ENCODE measurements at places on chromosomes 5 and 9. TPM values are rescaled to one million over a fixed set of nuclear protein-coding genes. Genes with fewer than 3 reads are reported as not detected.

DNA sequence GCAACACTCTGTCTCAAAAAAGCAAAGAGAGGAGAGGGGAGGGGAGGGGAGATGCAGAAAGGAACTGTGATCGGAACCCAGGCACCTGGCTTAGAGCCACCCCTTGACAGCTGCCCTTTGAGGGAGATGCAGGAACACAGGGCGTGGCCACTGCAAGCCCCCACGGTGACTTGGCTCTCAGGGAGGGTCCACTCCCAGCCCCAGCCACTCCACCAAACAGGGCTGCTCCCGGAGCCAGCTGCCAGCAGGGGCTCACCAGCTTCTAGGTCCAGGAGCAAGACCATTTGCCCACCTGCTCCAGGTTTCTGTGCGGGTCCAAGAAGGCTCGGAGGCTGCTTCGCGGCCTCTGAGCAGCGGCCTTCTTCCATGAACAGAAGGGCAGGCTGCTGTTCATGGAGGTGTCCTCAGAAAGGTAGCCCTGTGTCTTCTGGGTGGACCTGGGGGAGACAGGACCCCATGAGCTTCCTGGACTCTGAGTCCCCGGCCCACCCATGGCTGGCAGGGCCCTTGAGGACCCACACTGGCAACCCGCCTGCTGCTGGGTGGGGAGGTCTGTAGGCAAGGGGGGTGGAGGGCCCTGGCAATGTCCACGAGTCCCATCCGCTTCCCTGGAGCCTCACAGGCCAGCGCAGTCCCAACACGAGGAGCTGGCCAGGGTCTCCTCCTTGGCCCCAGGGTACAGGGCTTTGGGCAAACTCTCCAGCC, 7.9 kb downstream of the C9orf50 start:
- no peak for DNase-seq

DNA sequence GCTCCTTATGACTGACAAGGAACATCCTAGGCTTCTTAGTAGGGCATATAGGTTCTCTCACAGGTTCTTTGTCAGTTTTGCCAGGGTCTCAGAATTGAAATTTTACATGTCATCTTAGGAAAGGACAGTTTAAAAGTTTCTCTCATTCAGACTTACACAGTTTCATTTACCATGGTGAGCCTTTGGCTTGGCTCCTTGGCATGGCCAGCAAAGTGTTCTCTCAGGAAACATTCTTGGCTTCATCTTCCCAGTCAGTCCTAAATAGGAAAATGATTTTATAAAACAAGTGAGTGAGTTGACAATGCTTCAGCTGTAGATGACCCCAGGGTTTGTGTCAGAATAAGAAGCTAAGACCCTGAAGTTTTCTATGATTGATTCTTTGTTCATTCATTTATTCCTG, 191.6 kb downstream of the PCSK5 start:
- DNase-seq, result no peak

NEUROG1 gene
- polyA plus RNA-seq, result not detected

DNA sequence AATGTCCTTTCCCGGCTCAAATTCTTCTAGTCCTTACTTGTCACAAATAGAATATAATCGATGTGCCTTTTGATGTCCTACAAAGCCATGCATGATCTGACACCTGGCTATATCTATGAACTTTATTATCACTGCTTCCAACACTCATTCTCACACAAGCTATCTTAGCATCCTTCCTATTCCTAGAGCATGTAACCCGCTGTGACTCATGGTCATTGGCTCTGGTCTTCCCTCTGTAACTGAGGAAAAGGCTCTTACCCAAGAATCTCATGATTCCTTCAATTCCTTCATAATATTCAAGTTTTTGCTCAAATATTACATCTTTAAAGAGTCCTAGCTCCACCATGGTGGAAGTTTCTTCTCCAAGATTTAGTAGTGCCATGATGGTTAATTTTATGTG, 480.0 kb upstream of the PAPPA start:
- DNase-seq, result no peak

- DNase-seq, result no peak
Measured at GRCh38 chr9:15717290-15717967, 164.6 kb downstream of the CCDC171 start.

DNA sequence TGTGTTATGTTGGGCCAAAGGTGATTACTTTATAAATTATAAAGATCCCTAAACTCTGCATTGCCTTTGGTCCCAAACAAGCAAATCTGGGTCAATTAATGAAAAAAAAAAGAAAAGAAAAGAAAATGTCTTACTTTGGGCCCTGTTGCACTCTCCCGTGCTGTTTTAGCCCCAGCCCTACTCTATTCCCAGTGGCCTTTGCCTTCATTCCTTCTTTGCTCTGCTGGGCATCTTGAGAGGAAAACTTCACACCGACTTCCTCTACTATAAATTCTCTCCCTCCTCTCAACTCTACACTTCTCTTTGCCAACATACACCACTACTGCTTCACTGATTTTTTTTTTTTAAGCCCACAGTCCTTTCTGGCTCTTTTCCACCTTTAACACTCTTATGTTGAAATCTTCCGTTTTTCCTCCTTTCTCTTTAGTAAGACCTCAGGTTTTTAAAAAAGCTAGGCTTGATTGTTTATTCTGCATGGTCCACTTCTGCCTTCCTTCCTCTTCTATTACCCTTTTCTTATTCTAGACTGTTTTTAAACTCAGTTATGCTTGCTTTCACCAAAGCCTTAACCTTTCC, 4.5 kb upstream of the MSMP start:
- DNase-seq, result no peak

DNA sequence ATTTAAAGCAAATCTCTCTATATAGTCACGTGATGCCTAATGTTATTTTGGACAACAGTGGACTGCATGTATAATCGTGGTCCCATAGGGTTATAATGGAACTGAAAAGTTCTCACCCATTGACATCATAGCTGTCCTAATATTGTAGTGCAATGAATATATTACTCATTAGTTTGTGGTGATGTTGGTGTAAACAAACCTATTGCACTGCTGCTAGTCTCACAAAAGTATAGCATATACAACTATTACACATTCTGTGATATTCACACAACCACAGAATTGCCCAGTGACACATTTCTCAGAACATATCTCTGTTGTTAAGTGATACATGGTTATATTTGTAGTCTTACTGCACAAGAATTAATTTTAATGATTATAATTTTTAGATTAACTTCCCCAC, 37.7 kb downstream of the IPO11 start:
- no peak for DNase-seq

DNA sequence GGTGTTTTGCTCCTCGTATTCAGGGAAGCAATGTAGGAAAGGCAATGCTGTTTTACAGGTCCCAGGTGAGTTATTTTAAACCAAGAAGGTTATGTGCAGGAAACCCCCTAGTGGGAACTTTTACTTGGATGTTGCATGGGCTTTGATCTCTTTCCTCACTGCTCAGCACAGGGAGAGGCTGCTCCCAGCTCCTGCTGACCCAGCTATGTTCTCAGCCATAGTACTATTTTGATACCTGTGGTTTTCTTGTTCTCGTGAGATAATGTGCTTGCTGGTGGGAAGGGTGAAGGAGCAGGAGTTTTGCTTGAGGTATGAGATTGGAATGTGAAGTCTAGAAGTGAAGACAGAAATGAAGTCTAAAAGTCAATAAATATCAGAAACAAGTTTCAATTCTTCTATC, 265.6 kb upstream of the FBXL7 start:
- DNase-seq, result no peak

GRCh38 chr9:83007521-83008300, 55.2 kb downstream of the RASEF start:
- DNase-seq, result no peak

SLC6A7 gene
- polyA plus RNA-seq, result not detected

PNPLA7 gene
- polyA plus RNA-seq, result 0.79 TPM

DNA sequence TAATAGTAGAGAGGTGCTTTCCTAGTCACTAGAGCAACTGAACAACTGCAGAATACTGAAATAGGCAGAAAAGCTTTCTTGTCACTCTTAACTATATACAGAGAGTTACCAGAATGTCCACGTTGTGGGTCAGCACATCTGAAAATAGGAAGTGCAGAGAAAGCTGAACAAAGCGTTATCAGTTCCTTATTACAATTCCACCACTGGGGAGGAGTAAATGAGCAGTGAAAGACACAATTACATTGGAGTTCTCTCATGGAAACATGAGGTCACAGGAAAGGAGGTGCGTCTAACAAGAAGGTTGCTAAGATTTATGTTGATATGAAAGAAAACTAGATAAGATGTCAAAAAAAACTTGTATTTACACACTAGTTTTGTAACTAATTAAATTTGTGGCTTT, 461.9 kb upstream of the COX7C start:
- no peak for DNase-seq

C9orf153 gene
- polyA plus RNA-seq, result not detected

DNA sequence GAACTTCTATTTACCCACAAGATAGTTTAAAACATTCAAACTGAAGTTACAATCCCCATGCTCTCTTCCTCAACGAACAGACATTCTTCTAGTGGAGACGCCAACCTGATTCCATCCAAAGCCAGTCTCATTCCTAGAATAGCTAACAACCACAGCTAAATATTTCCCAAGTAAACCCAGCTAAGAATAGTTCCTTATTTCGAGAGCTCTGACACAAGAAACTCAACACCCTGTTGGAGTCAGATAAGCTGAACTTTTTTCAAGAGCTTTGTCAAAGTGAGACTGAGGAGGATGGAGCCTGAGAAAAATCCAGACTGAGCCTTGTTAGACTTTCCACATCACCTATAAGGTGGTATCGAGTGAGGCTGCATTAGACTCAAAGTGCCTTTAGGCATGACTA, 56.7 kb upstream of the RPS23 start:
- DNase-seq, result no peak

DNA sequence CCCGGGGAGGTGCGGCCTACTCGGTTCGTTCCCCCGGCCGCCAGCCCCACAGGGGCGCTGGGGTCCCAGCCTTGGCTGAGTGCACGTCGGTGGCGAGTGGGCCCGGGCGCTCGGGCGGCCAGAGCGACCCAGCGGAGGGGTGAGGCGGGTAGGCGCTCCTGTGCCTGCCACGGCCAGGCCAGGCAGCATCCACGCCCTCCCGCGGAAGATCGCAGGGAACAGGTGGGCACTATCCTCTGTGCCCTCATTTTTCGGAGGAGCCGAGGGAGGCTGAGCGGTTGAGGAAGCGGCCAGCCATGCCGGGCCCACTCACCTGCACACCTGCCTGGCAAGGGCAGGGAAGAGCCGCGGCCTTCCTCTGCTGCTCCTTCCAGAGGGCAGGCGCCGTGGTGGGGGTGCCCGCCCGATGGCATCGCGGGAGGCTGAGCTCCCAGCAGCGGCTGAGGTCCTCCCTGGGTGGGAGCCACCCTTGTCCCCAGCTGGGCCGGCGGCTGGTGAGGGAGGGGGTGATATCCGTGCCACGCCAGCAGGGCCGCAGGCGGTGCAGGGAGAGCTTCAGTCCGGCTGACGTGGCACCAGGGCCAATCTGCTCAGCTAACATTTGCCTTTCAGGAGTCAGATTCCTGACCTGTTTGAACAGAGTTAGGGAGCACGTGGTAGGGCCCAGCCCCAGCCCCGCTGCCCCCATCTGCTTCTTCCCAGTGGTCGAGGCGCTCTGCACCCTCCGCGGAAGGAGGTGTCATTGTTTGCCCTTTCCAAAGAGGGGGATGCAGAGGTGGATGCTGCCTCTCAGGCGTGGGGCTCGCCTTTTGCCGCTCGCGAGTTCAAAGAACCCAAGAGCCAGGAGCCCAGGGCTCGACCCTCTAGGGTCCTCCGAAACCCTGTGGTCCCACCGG, 1.6 kb upstream of the SEC16A start:
- DNase-seq, result peak; percentile 16

- DNase-seq, result peak; percentile 64
Measured at GRCh38 chr5:81194633-81195334, 38.3 kb upstream of the CKMT2 start.

EIF4EBP3 gene
- 22.2 TPM for polyA plus RNA-seq

MTMR12 gene
- 20.4 TPM for polyA plus RNA-seq

GRCh38 chr5:3954199-3954598, 358.6 kb downstream of the IRX1 start:
- DNase-seq, result no peak

Measured in CD8-positive, alpha-beta memory T cell (primary cell).